ENCODE measurements at places on chromosomes 4 and X.

DNA sequence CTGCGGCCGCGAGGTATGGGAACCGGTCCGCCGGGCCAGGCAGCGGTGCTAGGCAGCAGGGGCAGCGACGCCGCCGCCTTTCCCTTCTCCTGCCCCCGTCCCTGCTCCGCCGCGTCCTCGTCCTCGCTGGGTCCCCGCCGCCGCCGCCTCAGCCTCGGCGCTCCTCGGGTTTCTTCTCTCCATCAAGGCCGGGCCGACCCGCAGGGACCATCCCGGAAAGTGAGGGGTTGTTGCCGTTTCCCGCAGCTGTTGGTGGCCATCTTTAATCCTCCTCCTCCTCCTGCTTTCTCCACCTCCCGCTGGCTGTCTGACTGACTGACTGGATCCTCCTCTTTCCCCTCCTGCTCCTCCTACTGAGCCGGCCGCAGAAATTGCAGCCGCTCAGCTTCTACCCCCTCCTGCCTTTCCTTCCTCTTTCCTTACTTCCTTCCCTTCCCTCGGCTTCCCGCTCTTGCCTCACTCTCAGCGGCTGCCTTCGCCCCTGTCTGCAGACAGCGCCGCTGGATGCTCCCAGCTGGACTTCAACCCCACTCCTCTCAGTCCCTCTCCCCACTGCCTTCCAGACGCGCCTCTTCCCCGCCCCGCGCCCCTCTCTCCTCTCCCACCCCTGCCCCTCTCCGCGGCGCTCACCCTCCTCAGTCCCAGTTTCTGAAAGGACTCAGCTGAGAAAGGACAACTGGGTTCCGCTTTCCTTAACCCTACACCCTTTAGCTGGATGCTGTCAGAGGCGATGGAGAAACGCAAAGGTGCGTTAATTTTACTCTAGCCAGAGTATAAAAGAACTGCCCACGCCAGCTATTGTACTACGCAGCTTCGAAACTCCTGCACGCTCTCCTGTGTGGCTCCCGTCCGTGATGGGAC is at the start of gene WDFY3:
Gene WDFY3 (minus strand): TSS at position 309 of the 861 bp plus-strand sequence. CDS start 106,099 bp downstream, outside the sequence.
- no peak for DNase-seq

DNA sequence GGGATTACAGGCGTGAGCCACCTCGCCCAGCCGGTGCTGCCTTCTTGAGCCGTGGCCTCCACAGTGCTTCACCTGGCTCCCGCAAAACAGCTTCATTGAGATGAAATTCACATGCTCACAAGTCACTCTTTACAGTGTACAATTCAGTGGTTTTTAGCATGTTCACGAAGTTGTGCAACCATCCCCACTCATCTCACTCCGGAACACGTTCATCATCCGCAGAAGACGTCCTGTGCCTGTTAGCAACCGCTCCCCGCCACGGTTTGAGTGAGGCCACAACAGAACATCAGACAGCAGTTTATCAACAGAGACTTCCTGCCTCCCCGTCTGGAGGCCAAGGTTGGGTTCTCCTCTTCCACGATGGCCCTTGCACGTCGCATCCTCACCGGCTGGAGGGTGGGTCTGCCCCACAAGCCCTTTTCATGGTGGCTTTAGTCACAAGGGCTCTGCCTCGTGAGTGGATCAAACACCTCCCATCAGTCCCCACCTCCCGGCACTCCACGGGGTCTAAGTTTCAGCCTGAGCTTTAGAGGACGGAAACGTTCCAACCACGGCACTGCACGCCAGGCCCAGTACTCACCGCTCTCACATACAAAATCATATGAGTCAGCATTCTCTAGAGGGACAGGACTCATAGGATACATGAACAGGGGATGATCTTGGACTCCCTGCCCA is 29.6 kb upstream of the SPON2 start:
- peak; percentile 89 for DNase-seq

DNA sequence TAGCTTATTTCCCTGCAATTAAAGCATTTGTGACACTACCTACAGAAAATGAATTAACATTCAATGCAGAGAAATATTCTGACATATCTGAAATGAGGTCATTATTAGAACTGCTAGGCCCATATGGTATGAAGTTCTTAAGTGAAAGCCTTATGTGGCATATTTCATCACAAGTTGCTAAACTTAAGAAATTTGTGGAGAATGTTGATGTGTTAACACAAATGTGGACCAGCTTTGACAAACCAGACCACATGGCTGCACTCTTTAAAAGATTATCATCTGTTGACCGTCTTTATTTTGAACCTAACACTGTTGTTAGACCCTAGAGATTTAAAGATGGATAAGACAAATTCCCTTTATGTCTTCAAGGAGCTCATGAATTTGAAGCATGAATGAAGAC is 1024.1 kb downstream of the RPA4 start:
- DNase-seq, result no peak

- no peak for DNase-seq
Measured at GRCh38 chr4:7818399-7818911, 121.2 kb downstream of the AFAP1 start.

DNA sequence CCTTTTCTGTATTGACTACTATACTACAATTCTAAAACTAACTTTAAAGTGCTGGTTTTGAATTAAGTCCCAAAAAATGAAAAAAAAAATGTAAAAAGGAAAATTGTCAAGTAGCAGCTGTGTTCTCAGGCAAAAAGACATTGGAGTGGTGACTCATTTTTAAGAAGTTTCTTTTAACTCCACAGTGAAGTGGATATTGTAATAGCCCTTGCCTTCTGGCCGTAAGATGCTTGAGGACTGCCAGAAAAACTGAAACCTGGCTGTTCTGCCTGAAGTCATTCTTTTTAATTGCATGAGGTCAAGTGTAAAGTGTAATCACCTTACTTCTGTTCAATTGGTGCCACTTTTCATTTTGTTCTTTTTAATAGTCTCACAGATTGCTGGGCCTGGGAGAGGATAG is 28.9 kb downstream of the SPANXD start:
- no peak for DNase-seq

DNA sequence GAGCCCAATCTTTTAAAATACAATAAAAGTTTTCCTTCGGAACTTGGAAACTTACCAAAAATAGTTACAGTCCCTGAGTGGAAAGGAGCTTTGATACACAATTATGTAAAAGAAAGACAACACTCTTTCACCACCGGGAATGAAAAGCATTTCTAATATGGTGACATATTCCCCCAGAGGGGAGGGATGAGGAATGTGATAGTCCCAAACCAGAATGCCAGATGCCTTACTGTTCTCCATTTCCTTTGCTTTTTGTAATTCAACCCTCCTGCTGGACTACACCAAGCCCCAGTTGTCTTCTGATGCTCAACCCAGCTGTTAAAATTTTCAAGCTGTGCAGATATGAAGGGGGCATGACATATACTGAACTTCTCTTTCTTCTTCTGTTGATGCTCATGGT is 4.1 kb downstream of the PRIMPOL start:
- no peak for DNase-seq
